ENCODE measurements at places on chromosomes 1 and 21.
A peak's percentile ranks its signal among the peaks of the same experiment; 100 is the strongest.

DNA sequence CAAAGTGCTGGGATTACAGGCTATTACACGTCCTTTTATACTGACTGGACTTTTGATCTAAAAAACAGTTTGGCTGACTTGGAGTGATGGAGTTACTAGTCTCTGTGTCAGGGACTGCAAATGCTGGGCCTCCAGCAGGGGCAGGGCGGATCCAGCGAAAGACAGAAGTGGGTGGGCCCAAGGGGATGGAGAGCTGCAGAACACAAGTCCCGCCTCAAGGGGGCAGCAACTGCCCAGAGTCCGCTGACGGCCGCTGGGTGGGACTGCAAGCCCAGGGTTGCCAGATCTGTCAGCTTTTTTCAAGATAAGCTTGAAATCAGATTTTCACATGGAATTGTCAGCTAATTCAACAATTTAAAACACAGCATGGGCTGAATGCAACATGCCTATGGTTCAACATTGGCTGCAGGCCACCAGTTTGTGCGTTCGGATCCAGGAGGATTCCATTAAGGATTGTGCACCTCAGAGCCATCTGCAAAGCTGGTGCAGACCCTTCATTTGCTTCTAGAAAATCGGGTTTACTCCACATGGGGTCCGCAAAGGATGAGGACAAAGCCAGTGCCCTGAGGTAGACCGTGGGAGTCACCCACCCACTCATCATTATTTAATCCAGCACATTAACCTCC is 10.7 kb downstream of the STMN1 start:
- DNase-seq, result peak; percentile 90

DNA sequence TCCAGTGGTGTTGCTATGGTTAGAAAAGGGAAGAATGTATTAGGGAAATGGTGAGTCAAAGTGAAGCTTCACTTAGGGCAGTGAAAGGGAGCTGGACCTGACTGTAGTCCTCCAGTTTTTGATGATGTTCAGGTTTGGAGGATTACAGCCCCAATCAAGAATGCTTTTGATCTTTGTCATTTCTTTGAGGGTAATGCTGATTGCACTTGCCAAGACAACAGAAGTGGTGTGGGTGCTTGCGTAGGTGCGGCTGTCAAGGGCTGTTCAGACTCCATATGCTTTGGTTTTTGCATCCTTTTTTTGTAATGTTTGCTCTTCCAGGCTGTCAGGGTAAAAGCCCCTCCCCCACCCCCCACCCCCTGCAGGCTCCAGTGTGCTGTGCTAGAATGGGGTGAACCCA is 38.9 kb downstream of the HHAT start:
- DNase-seq, result no peak

DNA sequence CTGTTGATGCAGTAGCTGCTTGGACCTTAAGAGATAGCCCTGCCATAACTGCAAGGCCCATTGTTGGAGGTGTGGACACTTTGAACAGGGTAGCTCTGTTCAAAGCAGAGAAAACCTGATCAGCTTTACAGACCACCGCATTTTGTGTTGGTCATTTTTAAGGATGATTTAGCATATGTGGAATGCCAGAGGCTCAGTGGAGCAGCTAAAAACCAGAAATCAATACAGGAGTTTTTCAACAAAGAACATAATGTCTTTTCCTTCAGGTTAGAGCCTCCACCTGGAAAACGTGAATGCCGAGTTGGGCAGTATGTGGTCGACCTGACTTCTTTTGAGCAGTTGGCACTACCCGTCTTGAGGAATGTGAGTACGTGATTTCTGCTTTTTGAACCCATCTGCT is 5.7 kb downstream of the NTPCR start:
- DNase-seq, result no peak

- no peak for DNase-seq
Measured at GRCh38 chr1:93588206-93588605, 93.4 kb downstream of the BCAR3 start.

GRCh38 chr1:205454903-205455335 is 926 bp downstream of the BLACAT1 start:
- no peak for DNase-seq

DNA sequence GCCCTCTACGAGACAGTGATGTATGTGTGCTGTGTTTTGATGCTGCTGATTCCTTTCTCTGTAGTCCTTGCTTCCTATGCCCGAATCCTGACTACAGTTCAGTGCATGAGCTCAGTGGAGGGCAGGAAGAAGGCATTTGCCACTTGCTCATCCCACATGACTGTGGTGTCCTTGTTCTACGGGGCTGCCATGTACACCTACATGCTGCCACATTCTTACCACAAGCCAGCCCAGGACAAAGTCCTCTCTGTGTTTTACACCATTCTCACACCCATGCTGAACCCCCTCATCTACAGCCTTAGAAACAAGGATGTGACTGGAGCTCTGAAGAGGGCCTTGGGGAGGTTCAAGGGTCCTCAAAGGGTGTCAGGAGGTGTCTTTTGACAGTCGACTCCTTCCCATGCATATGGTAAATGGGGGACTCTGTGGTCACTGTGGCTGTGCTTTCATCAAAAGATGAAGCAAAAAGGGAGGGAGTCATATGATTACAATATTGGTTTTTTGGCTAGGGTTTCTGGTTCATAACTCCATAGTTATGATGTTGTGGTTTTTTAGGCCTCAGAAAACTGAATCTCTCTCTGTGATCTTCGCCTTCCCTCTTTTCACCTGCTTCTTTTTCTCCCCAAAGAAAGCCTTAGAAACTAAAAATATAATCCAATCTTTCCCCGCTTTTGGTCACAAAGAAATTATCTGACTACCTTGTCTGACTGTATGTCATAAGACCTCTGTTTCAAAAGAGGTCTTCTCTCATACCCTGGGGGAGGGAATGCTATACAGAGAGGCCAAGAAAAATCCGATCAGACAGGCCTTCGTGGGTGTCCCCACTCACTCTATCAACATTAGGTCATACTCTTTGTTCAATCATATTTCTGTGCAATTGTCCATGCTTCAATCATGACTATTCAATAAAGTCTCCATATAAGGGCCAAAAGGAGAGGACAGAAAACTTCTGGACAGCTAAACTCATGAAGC is 4.2 kb downstream of the OR2T1 start:
- DNase-seq, result no peak

GRCh38 chr1:25645637-25646400 is 29.2 kb downstream of the MAN1C1 start:
- no peak for DNase-seq

- DNase-seq, result no peak
Measured at GRCh38 chr1:234780531-234781162, 170.7 kb upstream of the IRF2BP2 start.

DNA sequence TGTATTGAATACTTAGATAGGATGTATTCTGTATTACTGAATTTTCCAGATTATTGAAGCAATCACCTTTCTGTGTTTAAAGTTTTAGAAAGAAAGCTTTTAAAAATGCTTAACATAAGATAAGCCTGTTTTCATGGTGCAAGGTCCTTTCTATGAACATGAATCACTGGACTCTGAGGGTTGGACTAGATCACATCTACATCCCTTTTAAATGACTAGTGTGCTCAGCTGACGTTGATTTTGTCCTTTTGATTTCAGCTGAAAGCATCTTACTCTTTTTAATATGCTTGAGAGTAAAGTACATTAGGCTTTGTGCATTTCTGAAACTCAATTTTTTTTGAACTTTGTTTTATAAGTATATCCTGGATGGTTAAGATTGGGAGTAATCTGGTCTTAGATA is 16.2 kb downstream of the MIER1 start:
- DNase-seq, result peak; percentile 65

GRCh38 chr1:208048904-208049303 is 138.0 kb upstream of the CD34 start:
- no peak for DNase-seq

GRCh38 chr21:40165773-40166070 is 298.5 kb downstream of the PCP4 start:
- no peak for DNase-seq

DNA sequence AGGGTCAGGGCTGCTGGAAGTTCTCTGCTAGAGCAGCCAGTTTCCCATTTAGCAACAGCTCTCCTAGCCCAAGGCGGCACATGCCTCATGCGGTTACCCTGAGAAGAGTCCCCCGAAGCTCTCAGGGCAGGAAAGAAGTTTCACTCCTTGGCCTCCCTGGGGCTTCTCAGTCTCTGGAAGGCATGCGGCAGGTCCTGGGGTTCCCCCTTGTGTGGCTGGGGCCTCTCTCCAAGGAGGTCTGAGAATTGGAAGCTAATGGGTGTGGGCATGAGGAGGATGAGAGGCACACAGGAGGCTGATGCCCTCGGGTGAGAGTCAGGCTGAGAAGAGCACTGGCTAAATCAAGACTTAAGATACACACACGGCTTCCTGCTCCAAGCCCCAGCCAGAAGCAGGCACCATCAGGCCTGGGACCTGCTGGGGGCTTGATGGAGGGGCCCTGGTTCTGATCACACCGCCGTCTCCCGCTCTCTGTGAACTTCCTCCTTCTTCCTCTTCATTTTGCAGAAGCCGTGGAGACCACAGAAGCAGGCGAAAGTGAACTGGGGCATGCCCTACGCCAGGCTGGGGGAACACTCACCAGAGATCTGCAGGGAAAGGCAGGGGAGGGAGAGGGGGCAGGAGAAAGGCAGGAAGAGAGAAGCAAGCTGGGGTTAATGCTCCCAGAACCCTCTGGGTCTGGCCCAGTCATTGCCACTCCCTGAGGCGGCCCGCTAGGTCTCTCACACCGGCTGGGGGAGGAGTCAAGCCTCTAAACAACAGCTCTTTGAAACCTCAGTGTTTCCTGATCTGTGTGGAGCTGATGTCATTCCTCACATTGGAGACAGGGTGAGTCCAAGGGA is 15.1 kb downstream of the BLACAT1 start:
- peak; percentile 4 for DNase-seq

DNA sequence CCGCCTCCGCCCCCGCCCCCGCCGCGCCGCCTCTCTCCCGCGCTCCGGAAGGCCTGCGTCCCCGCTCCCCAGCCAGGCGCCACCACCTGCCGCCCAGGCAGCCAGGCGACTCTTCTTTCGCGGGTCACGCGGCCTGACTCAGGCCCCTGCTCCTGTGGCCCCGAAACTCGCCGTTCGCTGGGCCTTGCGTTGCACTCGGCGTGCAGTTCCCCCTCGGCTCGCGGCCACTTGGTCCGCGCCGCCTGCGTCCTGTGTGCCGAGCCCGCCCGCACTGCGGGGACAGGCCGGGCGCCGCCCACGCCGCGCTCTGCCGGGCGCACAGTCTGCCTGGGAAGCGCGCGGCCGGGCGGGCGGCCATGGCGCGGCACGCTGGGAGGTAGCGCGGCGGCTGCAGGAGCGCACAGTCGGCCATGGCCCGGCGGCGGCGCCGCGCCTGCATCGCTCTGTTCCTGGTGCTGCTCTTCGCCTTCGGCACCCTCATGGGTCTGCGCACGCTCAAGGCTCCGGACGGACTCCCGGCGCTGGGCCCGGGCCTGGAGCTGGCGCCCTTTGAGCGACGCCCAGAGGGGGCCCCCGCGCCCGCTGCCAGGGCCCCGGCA is at the start of gene MANEAL:
Gene MANEAL (plus strand): TSS at position 75 of the 599 bp plus-strand sequence. CDS start 336 bp downstream, at position 411.
- DNase-seq, result peak; percentile 9

- no peak for DNase-seq
Measured at GRCh38 chr1:29414086-29414485, 177.8 kb downstream of the PTPRU start.

DNA sequence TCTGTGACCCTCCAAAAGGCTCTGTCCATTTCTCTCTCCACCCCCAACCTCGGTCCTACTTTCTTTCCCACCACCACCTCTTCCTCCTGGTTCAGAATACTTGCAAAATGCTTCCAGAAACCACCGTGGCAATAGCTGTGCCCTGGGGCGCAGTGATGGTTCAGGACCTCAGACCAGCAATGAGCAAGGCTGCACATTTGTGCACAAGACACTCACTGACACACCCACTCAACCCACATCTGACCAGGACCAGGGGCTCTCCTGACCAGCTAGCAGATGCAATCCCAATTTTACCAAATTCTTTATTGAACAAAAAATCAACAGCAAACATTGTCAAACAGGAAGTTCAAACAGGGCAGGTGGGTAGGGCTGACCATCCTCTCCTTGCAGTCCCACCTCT is 25.7 kb downstream of the SPOCD1 start:
- DNase-seq, result no peak

DNA sequence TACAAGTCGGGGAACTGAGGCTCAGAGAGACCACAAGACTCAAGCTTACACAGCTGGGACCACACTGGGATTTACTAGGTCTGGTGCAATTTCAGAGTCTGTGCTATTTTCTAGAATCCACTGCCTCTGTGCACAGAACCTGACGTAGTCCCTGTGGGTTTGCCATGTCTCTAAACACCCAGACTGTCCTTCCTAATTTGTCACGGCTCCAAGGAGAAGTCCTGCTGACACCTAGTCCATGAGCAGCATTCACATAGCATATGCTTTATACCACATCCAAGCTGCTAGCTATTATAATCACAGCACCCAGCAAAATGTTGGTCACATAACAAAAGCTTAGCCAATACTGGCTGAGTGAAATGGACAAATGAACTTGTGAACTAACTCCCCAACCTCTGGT is 79.0 kb upstream of the HMGB4 start:
- DNase-seq, result no peak

DNA sequence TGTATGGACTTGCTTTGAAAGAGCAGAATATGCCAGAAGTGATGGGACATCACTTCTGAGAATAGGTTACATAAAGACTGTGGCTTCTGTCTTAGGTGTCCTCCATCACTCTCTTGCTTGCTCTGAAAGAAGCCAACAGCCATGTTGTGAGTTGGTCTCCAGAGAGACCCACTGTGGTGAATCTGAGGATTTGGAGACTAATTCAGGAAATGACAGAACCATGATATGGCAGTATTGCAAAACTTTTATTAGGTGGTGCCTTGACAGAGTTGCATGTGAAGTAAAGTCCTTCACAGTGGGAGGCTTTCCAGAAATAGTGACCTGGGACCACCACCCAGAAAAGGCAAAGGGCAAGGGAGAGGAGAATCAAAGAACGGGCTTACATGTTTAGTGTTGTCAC is 628.6 kb downstream of the KCNT2 start:
- no peak for DNase-seq

GRCh38 chr1:156964441-156964840 is 44.0 kb downstream of the LRRC71 start:
- peak; percentile 3 for DNase-seq

DNA sequence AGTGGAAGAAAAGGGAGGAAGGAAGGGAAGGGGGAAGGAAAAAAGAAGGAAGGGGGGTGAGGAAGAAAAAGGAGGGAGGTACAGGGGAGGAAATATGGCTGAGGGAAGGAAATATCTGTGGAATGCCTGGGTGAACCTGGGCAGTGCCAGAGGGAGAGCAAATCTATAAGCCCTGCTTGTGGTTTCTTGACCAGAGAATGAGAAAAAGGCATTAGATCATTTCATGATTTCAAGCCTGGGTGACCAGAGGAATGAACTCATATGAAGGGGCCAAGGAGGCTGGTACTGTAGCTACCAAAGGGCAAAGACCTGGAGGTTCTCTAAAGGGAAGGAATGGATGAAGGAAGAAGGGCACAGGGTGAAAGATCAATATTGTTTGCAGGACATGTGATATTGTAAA is 31.4 kb downstream of the GNG12 start:
- DNase-seq, result peak; percentile 17

DNA sequence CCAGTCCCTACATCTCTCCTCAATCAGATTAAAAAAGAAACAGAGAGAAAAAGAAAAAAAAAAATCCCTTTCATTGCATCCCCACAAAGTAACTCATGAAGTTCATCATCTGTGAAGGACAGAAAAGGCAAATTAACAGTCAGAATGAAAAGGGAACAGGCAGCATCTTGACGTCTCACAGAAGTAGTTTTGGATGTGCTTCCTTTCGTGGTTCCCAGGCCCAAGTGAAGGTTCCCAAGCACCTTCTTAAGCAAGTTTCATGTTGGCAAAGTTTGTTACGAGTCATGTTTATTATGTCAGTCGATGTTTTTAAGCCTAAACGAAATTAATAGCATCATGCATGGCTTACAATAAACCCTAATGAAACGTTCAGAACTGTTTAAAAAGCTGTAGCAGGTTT is 475.2 kb downstream of the SETD4 start:
- DNase-seq, result no peak

- no peak for DNase-seq
Measured at GRCh38 chr1:175148068-175148467, 44.5 kb downstream of the KIAA0040 start.

Measured in HFFc6 (cell line).